ENCODE measurements at places on chromosomes 1 and 21.

GRCh38 chr1:223339861-223340260, 24.1 kb downstream of the SUSD4 start:
- no peak for DNase-seq

DNA sequence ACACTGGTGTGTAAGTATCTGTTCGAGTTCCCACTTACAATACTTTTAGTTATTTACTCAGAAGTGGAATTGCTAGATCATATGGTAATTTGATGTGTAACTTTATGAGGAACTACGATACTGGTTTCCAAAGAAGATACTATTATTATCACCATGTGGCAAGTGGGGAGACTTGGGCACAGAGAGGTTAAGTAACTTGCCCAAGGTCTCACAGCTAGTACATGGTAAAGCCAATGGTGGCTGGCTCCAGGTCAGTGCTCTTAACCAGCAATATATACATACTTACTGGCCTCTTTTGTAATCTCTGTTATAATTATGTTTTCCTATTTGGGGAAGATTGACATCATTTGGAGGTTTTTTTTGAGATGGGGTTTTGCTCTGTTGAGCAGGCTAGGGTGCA, 138.9 kb upstream of the HNRNPU start:
- no peak for DNase-seq

DNA sequence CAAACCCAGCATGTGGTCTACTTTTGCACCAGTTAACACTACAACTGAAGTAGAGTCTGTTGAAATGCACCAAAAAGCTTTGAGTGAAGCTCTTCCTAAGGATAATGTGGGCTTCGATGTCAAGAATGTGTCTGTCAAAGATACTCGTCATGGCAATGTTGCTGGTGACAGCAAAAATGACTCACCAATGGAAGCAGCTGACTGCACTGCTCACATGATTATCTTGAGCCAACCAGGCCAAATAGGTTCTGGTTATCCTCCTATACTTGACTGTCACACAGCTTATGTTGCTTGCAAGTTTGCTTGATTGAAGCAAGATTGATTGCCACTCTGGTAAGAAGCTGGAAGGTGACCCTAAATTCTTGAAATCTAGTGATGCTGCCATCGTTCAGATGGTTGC, 85.2 kb downstream of the DENND1B start:
- no peak for DNase-seq

- no peak for DNase-seq
Observed at GRCh38 chr1:94416901-94417727, 1.1 kb upstream of the ABCD3 start.

DNA sequence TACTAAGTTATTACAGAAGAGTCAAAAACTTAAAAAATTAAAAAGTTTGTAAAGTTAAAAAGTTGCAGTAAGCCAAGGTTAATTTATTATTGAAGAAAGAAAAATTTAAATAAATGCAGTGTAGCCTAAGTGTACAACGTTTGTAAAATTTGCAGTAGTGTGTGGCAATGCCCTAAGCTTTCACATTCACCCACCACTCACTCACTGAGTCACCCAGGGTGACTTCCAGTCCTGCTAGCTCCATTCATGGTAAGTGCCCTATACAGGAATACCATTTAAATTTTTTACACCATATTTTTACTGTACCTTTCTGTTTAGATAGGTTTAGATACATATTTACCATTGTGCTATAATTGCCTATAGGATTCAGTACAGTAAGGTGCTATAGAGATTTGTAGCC, 88.6 kb downstream of the CTH start:
- no peak for DNase-seq

DNA sequence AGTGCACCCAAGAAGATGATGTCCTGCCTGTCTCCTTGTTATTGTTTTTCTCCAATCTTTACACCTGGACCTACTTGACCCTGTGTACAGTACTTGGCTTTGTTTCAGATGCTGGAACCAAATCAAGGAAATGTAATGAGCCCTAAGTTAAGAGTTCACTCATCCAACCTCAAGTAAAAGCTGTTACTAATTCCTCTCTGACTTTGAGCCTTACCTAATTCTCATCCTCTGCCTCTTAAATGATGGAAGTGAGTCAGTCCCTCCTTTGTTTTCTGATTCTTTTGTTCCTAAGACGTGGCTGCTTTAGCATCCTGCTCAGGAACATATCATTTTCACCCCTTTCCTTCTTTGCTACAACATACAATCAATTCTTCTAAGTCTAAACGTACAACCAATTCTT, 15.3 kb upstream of the PLA2G4A start:
- DNase-seq: no peak

DNA sequence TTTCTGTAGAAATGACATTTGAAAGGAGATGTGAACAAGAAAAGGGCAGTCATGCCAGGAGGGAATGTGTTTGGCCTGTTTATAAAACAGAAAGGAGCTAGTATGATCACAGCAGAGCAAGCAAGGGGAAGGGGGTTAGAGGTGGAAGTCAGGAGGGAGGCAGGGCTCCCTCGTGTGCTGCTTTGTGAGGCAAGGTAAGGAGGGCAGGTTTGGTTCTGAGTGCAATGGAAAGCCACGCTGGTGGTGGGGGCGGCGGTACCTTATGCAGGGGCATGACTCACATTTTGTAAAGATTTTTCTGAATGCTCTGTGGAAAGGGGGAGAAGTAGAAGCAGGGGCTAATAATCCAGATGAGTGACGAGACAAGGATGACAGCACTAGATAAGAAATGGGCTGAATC, 197.5 kb upstream of the C8B start:
- DNase-seq: no peak

GRCh38 chr1:232477728-232478127, 152.2 kb downstream of the SIPA1L2 start:
- DNase-seq: no peak

DNA sequence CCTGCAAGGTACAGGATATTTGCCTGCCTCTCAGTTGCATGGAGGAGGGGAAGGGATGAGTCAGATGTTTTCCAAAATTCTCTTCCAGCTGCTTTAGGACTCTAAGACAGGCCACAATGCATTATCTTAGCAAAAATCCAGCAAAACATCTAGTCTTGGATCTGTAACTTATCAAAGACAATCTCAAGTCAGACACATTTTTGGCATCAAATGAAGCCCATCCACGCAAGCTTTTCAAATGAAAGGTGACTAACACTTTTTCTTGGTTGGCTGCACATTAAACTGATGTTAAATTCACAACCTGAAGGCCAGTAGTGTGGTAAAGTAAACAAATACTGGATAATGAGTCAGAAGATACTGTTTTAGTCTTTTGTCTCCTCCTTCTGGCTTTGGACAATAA, 21.3 kb downstream of the FAM78B start:
- no peak for DNase-seq

DNA sequence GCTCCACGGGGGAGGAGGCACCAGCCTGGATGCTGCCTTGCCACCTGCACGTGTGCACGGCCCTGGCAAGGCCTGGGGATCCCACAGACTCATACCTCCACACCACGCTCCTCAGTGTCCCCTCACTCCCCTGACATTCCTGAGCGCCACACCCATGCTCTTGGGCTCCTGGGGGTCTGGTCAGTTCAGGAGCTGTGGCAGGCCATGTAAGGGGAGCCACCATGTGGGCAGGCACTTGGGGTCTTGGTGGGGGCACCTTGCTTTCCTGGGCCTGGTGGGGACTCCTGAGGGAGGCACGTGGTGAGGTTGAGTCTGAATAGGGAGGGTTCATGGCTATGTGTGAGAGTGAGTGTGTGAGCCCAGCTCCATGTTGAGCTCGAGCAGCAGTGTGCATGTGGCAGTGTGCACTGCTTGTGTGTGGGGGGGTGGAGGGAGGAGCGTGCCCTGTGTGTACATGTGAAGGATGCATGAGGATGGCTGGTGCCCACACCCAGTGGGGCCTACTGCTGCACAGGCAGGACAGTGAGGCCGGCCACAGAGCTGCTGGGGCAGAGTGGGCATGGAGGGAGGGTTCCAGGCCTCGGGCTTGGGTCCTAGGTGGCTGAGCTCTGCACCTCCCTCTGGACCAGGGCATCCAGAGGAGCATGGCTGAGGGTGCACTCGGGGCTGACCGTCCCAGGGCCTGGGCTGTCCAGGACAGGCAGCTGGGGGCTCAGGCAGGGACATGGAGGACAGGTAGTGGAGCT, 1.6 kb downstream of the GJC2 start:
- DNase-seq: no peak

DNA sequence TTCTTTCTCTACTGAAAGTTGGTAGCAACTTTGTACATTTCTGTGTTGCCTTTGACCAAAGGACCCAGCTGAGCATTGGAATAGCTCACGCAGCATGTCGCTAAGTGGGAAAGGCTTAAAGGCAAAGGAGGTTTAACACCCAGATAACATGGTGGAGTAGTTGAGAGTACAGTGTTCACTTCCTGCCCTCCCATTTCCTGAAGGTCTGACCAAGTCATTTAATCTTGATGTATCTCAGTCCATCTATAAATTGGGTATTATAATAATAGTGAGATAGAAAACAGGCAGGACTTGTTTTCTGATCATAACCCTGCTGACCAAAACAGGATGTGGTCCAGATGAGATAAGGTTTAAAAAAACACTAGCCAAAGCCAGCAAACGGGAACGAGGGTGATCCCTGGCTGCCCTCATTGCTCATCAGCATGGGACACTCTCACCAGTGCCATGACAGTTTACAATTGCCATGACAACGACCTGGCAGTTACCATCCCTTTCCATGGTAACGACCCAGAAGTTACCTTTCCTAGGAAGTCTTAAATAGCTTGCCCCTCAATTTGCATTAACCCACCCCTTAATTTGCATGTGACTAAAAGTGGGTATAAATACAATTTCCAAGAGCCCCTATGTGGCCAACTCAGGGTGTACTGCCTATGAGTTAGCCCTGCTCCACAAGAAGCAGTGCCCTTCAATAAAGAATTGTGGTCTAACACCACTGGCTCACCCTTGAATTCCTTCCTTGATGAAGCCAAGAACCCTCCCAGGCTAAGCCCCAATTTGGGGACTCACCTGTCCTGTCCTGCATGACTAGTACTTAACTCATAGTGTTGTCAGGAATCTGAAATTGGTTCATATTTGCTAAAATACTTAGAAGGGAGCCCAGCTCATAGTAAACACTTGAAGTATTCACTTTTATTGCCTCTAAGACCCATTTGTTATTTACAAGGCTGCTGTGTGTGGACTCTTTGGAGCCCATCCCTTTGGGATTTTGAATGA, 28.4 kb upstream of the FHAD1 start:
- DNase-seq: no peak

GRCh38 chr1:71589005-71589404, 508.2 kb upstream of the ZRANB2 start:
- no peak for DNase-seq

- no peak for DNase-seq
Observed at GRCh38 chr21:19489930-19490329, 1086.3 kb upstream of the TMPRSS15 start.

DNA sequence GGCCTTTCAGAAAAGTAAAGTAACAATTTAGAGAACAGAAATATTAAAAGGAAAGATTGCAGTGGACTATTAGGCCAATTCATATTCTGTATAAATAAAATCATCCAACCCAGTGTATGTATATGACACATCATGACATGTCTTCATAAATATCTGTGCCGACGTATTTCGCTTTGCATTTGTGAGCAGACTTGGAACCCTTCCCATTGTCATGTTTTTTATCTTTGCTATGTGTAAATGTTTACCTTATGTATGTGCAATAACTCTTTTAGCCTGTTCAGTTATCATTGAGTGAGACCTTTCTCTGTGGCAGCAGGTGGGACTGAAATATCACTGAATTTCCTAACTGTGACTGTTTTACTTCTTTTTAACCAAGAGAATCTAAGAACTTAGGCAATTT, 58.0 kb upstream of the FAM3B start:
- DNase-seq: no peak

GRCh38 chr1:248047008-248047407, 372 bp downstream of the OR2L3 start:
- DNase-seq: no peak

DNA sequence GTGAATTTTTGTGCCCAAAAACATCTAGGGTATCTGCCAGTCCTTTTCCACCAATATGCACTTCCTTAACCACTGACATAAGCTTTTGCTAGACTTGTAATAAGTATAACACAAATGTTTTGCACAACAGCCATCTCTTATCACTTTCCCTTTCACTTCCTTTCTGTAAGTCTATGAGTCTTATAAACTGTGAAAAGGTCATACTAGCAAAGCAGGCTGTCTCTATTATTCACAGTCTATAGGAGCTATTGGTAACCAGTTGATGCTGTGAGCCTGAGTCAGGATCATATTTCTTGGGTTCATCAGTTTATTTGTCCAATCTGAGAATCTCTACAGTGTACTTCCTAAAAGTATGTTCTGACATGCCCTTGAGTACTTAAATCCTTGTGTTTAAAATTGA, 172.6 kb downstream of the CHRM3 start:
- DNase-seq: no peak

DNA sequence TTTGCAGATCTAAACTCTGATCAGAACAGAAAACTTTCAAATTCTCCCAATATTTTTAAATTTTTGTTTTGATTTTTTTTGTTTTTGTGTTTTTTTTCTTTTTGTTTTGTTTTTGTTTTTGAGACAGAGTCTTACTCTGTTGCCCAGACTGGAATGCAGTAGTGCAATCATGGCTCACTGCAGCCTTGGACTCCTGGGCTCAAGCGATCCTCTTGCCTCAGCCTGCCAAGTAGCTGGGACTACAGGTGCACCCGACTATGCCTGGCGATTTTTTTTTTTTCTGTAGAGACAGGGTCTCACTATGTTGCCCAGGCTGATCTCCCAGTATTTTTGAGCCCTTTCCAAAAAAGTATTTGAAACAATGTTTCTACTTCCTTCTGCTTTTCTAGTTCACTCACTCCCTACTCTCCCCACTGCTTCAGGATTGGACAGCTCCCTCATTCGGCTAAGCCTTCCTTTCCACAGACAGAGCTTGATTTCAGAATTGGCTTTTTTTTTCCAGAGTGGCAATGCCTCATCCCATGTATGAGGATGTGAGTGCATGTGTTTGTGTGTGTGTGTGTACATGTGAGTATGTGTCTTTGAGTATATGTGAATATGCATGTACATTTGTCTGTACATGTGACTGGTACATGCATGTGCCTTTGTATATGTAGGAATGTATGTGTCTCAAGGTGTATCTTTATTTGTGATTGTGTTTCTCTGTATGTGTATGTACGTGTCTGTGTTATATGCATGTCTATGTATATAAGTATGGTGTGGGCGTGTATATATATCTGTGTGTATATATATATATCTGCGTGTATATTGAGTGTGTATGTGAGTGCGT, 11.9 kb downstream of the LHX4 start:
- no peak for DNase-seq

DNA sequence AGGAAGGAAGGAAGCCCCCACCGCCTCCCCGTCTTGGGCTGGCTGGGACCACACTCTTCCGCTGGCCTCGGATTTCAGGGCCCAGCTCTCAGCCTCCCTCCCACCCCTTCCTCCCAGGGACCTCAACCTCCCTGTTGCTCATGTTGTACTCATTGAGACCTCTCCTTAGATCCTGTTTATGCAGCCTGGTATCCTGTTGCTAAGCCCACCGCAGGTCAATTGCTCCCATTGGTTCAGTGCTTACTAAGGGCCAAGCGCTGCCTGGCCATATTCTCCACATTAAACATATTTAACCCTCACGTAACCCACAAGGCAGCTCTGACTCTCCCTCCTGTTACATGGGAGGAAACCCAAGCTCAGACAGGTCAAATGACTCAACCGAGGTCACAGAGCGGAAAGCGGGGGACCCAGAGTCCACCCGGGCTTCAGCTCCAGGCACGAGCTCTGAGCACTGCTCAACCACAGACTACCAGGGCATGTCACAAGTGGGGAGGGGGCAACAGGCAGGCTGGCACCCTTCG, 23.2 kb upstream of the H6PD start:
- DNase-seq: no peak

Measured in stimulated activated CD8-positive, alpha-beta memory T cell treated with anti-CD3 and anti-CD28 coated beads, Interleukin-15, amount 100 ng/mL, for 24 hours (primary cell).